ENCODE measurements at places on chromosomes 16 and 17.

DNA sequence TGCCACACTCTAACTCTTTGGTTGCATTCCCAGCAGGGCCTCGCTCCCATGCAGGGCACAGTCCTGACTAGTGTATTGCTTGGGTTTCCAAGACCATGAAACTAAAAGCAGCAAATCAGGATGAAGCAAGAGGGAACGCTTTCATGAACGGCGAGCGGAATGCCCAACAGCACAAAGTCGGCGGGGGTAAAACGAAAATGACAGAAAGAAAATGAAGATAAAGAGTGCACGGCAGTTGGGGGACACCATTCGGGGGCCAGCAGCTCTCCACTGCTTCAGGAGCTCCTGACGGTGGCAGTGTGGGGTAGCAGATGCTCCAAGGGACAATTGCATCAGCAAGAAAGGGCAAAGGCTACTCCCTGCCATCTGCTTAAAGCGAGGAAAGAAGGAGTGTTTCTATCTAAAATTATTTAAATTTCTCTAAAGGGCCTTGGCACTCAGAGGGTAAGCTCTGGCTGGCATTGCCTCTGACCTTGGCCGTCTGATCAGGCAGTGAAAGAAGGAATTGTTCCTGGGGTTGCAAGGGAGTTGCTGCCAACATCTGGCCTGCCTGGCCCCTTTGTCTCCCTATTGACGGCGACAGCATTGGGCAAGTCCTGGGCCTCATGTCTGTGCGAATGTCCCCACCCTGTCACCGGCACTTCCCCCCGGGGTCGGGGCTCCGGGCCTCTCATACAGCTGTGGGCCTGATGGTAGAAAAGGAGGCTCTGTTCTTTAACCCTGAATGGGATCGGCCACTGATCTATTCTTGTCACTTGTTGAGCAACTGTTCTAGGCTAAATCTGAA, 138.2 kb downstream of the CMIP start:
- no peak for DNase-seq

DNA sequence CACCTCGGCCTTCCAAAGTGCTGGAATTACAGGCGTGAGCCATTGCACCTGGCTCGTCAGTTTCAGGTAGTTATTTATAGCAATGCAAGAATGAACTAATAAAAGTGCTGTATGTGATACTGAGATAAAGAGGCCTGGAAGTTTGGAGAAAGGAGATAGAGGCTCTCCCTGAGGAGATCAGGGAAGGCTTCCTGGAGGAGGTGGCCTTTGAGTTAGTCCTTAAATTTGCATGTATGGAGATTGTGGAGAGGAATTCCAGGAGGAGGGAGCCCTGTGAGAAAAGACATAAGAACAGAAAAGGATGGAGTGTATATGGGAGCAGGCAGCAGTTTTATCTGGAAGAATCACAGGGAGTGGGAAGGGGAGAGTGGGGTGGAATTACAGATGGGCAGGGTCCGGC, 276.6 kb upstream of the EEF2KMT start:
- no peak for DNase-seq

- peak; percentile 31 for DNase-seq
Measured at GRCh38 chr17:63550817-63551639, 751 bp downstream of the DCAF7 start.

GRCh38 chr16:830107-830870, 29.8 kb upstream of the GNG13 start:
- DNase-seq, result no peak

DNA sequence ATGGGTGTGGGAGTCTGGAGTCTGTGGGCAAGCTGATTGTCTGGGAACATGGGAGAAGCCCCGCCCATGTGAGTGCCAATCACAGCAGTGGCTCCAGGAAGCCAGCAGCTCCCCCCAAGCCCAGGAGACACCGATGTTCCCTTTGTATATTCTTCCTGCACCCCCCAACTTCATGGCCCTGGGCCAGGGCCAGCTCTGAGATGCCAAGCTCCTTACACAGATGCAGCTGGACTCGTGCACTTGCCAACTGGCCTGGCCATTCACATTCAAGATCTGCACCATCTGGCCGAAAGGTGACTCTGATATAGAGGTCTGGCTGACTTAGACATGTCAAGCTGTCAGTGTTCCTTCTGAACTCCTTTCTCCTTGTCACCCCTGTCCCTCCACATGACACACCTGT, 50.5 kb downstream of the CACNG5 start:
- no peak for DNase-seq

- no peak for DNase-seq
Measured at GRCh38 chr17:38883592-38884526, 14.0 kb downstream of the LASP1 start.

DNA sequence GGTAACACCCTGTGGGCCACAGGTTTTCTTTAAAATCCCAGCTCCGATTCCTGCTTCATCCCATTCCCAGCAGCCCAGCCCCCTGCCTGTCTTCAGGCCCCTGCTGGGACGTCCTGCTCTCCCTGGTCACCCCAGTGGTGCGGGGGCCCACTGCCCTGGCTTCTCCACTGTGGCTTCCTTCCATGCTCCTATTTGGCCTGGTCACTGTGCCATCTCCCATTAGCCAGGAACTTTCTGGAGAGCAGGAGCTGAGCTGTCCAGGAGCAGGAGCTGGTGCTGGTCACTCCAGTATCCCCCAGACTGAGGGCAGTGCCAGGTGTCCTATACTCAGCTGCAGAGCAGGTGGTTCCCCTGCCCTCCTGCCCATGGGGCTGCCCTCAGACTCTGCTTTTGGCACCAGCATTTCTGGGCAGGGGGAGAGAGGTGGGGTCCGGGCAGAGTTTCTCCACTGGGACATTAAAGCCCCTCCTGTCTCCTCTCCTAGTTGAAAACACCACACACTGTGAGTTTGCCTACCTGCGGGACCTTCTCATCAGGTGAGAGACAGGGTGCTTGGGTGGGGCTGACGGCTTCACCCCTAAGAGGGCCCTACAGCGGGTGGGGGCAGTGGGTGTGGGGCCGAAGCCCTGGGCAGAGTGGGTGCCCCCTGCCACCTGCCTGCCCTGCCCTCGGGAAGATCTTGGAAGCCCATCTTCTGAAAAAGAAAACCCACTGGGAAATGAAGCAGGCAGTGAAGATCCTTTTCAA, 356.2 kb downstream of the SEC14L1 start:
- no peak for DNase-seq

GRCh38 chr17:69047368-69048263, 13.1 kb downstream of the ABCA9 start:
- DNase-seq, result no peak

DNA sequence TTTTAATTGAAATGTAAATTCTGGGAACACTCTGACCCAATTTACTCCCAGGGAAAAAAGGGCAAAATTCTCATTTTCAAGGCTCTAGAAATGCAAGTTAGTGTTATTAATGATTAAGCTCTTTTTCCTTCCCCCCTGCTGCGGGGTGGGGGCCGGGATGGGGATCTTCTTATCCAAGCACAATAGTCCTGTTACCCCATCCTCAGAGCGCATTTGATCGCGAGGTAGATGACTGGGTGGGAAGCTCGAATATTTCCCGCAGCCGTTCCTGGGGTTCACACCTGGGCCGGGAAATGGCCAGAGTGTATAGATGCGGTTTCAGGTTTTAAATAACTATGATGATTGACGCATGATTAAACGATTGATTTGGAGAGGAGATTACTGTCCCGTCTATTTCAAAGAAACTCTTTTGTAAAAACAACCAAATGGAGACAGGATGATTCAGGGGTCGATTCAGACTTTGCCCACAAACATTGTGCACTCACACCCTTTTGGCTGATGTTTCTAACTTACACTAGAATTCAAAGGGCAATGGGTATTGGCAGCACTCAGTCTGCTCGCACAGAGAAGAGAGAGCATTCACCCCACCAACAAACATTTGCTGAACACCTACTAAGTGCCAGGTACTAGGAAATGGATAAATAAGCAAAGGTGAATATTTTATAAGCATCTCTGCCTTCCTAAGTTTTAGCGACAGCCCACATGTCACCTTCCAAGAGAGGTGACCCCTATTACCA, 55.0 kb downstream of the SALL1 start:
- DNase-seq, result no peak

DNA sequence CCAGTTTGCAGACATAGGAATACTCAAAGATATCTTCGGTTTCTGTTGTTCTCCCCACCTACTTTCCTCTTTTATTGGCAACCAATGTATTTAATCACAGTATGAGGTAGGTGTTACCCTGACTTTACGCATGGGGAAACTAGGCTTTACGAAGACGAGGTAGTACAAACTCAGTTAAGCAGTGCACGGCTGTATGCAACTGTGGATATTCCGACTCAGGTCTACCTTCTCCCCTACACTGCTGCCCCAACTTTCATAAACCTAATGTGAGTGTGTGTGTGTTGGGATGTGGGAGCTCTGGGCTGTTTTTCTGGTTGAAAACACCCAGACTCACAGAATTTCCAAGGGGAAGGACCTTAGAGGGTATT, 1.2 kb upstream of the GPT2 start:
- no peak for DNase-seq

- DNase-seq, result no peak
Measured at GRCh38 chr17:77137111-77137510, 3.7 kb upstream of the SEC14L1 start.

DNA sequence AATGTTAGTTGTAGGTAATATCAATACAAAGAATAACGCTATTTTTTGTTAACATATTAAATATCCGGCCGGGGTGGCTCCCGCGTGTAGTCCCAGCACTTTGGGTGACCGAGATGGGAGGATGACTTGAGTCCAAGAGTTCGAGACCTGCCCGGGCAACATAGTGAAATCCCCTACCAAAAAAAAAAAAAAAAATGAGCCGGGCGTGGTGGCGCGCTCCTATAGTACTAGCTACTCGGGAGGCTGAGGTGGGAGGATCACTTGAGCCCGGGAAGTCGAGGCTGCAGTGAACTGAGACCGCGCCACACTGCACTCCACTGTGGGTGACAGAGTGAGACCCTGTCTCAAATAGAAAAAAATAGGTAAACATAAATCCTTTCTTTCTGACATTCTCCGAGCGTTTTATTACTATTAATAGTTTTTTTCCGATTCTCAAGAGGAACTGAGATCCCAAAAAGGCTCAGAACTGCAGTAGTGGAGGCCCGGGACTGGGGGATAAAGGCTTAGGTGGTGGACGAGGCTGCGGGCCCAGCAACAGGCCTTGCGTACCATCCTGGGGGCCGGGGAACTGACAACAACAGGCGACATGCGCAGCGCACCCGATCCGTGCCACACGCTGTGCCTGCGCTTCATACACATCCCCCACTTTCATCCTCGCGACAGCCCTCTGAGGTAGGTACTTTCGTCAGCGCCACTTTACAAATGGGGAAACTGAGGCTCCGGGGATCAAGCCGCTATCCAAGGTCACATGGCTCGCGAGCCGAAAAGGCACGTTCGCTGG, 919 bp downstream of the N4BP1 start:
- DNase-seq, result no peak

GRCh38 chr16:64312980-64313379, 808.9 kb downstream of the CDH11 start:
- no peak for DNase-seq

DNA sequence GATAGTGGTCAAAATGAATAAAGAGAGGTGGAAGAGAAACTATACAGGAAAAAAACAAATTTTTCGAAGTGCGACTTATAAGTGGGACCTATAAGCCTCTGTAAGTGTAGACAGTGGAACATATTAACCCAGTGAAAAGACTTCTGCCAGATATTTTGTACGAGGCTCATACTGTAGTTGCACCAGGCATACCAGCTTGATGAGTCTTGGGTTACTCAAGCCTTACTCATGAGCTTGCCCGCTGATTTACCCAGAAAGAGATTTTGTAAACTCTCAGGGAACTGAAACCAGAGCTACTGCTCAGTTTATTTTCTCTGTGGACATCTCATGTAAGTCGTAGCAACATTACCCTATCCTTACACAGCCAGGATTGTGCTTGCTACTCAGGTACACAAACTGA, 708.0 kb upstream of the SOX9 start:
- DNase-seq, result no peak

GRCh38 chr16:71626018-71626857, at the start of gene MARVELD3:
Gene MARVELD3 (plus strand): TSS chr16:71626184. CDS start chr16:71626230, 46 bp downstream.
- DNase-seq, result peak; percentile 42

GRCh38 chr16:54873071-54873470, 57.6 kb upstream of the IRX5 start:
- DNase-seq, result no peak

- DNase-seq, result no peak
Measured at GRCh38 chr16:56998861-56999260, 9.5 kb downstream of the NLRC5 start.

GRCh38 chr17:33280162-33280943, 12.7 kb downstream of the ASIC2 start:
- DNase-seq, result no peak

DNA sequence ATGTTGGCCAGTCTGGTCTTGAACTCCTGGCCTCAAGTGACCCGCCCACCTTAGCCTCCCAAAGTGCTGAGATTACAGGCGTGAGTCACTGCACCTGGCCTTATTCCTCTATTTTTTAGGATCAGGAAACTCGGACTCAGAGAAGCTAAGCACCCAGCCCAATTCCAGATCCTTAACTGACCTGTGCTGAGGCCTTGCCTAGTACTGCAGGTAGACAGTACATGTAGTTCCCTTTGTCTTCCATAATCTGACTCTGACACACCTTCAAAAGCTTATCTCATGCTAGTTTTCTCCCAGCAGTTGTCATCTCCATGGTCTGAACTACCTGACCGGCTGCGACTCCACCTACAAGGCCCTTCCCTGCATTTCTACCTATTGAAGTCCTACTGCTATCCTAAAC, 65.7 kb upstream of the AXIN2 start:
- DNase-seq, result no peak

DNA sequence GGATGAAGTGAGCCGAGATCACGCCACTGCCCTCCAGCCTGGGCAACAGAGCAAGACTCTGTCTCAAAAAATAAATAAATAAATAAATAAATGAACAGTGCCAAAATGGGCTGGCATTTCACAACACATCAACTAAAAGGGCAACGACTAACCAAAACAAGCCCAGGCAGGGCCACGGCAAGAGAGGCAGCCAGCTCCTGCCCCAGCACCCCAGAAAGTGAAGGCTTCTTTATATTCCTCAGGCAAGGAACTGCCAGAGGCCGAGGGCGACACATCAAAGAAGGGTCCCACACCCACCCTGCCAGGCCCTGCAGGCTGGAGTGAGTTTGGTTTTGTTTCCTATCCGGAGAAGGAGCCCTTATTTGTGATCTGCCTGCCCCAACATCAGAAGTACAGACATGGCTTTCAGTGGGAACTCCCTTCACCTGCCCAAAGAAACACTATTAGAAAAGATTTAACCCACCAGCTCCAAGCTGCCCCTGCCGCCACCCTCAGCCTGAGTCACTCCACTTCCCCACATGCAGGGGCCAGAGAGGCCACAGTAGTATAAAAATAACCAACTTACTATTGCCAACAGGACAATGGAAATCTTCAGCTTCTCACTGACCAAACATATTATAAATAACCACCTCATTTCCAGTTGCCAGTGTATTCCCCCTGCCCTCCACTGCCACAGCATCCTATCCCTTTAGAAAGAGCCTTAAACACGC, 8.0 kb downstream of the FBXO31 start:
- no peak for DNase-seq

All from NCI-H774 (cell line).